ENCODE measurements at places on chromosomes 11 and 22.

DNA sequence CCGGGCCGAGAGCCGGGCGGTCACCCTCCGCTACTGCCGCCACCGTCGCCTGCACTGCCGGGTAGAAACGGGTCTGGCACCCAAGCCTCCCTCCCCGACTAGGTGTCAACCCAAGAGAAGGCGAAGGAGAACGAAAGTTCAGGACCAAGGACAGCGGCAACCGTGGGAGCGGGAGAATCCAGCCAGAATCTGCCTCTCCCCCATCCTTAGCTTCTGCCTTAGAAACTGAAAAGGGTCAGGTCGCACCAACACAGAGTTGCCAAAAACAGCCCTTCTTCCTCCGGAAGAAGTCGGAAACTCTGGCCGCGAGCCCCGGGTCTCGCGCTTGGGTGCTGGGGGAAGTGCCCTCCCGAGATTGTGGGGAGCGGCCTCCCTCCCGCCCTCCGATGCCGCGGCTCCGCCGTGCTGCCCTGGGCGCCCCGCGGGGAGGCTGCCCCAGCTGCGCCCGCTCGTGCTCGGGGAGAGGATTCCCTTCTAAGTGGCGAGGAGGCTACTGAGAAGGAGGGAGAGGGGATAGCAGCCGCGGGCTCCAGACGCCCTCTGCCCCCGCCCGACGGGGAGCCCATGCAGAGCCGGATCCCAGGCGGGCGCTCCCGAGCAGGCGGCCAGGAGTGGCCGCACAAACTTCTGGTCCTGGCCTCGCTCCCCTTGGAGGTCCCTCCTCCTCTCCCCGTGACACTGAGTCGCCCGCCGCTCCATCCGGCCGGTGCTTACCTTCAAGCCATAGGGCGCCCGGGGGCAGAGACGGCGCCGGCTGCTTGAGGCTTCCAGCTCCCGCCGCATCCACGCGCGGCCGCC lies 637 bp downstream of the DRD2 start:
- peak; percentile 23 for DNase-seq

DNA sequence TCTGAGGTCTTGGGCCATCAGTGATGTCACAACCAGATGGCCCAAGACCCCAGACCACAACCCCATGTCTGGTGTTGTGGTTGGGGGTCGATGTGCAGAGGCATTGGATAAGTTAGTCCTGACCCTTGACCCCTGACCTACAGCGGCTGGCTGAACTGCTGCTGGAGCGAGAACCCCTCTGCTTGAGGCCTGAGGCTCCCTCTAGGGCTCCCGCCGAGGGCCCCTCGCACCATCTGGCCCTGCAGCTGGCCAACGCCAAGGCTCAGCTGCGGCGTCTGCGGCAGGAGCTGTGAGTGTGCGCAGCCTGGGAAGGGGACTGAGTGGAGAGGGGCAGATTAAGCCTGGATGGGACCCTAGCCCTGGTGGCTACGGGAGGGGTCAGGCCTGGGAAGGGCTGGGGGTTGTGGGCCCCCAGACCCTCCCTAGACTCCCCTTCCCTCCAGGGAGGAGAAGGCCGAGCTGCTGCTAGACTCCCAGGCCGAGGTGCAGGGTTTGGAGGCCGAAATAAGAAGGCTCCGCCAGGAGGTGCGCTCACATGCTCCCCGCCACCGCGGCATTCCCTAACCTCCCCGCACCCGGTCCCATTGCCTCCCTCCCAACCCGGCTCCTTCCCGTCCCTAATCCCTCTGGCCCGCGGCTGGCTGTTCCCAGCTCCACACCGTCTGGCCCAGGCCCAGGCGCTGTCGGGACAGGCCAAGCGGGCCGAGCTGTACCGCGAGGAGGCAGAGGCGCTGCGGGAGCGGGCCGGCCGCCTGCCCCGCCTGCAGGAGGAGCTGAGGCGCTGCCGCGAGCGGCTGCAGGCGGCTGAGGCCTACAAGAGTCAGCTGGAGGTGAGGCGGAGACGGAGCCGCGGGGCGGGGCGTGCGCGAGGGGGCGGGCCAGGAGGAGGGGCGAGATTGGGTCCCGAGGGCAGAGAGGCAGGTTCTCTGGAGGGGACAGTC lies 2.1 kb downstream of the CCDC88B start:
- DNase-seq: peak; percentile 53

DNA sequence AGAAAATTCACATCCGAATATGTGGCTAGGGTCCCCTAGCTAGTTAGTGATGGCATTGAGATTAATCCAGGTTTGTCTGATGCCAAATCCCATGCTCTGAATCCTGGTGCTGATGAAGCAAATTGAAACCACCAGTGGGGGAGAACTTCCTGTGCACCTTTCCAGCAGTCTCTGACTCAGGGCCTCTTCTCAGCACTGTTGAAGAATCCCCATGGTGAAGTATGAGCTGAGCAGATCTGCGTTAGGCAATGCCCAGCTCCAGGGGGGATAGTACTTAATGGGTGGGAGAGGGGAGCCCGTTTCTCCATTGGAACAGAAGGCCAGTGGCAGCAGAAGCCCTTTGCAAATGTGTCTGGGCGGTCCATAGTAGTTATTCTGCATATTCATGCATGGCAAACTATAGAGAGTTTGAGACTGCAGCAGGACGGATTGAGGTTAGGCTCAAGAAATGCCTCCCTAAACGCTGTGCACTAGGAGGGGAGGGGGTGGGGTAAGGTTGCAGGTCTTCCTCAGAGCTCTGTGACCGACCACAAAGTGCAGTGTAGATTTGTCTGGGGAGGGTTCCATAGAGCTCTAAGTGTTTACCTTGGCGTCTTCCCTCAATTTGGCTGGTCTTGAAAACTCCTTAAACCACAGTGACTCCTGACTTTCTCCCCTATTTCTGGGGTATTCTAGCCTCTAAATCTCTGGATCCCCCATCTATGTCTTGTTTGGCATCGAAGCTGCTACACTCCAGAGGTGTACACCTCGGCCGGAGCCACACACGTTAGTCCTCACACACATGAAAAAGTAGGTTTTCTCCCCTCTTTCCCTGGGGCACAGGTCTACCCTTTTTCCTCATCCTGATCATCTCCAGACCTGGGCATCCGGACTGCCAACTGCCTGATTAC lies 4.8 kb downstream of the POU2F3 start:
- no peak for DNase-seq

GRCh38 chr11:639332-639955 lies 2.4 kb downstream of the DRD4 start:
- DNase-seq: no peak

DNA sequence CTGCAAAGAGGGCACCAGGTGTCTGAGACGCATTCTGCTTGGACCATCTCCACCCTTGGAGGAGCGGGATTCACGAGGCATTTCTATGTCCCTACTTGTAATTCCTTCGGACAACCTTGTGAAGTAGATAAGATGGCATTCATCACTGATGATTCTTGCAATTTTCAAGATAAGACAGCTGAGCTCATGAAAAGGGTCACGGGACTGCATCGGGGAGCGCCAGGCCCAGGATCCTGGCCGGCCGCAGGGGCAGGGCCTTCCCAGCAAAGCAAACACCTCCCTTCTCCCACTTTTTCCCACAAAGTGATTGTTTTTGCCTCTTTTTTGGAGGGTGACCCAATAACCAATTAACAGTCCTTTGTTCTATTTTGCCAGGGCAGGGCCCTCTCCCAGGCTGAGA lies 8.4 kb downstream of the LIF start:
- DNase-seq: no peak

DNA sequence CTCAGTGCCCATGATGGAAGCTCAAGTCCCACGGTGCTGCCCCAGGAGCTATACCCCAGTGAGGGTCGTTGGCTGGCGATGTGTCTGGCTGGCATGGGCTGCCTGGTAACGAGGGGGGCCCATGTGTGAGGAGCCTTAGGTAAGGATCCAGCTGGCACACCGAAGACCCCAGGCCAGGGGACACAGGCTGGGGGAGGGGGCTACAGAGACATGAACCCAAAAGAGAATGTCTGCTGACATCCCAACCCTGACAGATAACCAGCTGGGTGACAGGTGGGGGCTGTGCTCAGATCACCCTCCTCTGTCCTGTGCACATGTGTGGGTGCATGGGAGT lies 39.2 kb downstream of the RTN4R start:
- DNase-seq: no peak

GRCh38 chr11:70739811-70740487 lies 341.6 kb downstream of the CTTN start:
- DNase-seq: no peak

DNA sequence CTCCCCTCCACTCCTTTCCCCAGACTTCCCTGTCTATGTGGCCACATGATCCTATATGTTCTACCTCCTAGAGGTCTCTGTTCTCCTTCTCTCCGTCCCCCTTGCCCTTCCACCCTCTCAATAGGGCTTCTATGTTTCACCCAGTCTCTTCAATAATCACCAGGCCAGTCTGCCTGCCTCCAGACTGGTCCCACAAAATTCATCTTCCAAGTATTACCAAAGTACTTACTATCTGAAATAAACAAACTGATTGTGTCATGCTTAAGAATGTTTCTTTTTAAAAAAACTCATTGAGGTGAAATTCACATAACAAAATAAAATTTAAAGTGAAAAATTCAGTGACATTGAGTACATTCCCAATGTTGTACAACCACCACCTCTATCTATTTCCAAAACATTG lies 44.2 kb downstream of the MTNR1B start:
- DNase-seq: no peak

GRCh38 chr11:132095230-132096131 lies 725.1 kb downstream of the NTM start:
- DNase-seq: no peak

DNA sequence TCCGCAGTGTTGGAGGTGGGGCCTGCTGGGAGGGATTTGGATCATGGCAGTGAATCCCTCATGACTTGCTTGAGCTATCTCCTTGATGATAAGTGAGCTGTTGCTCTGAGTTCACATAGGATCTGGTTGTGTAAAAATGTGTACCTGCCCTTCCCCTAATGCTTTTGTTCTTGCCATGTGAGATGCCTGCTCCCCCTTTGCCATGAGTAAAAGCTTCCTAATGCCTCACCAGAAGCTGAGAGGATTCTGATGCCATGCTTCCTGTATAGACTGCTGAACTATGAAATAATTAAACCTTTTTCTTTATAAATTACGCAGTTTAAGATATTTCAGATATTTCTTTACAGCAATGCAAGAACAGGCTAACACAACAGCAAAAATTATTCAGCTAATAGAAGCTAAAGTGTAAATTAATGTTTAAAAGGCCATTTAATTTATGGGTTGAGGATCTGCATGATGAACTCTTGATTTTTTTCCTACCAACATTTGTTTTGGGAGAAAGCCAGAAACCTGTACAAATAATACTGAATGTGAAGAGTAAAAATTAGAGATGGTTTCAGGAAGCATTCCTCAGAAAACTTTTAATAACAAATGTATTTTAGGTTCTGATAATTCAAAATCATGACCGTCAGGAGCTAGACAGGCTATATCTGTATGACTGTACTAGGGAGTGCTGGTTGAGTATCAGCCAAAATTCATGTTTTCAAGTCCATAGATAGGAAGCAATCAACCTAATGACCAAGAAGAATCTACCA lies 177.5 kb upstream of the GRIA4 start:
- no peak for DNase-seq

DNA sequence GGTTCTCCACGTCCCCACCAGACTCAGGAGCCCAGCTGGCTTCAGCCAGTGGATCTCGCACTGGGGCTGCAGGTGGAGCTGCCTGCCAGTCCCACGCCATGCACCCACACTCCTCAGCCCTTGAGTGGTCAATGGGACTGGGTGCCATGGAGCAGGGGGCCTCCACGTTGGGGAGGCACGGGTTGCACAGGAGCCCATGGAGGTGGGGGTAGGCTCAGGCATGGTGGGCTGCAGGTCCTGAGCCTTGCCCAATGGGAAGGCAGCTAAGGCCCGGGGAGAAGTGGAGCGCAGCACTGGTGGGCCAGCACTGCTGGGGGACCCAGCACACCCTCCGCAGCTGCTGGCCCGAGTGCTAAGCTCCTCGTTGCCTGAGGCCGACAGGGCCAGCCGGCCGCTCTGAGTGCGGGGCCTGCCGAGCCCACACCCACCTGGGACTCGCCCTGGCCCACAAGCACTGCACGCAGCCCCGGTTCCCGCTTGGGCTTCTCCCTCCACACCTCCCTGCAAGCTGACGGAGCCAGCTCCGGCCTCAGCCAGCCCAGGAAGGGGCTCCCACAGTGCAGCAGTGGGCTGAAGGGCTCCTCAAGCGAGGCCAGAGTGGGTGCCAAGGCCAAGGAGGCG lies 258.5 kb upstream of the PDGFD start:
- DNase-seq: no peak

DNA sequence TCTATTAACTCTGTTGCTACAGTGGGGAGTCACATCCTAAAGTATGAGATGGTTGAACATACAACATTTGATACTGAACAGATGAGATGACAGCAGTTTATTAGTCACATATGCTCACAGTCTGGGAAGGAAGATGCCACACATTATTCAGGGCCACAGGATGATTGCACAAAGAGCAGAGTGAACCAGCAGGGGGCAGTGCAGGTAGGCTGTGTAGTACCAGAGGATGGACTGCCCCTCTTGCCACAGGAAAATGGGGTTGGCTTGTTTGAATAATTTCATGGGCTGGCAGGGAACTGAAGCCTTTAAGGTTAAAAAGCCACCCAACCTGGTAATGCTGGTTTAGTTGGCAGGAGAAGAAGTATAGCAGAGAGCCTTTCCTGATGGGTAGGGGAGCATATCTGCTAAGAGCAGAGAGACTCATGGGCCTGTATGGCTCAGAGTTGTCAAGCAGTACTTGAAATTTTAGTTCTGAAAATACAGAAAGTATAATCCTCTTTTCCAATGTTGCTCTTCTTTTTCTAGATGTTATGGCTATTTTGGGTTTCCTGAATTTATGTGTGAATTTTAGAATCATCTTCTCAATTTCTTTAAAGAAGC lies 180.4 kb upstream of the B3GAT1 start:
- DNase-seq: peak; percentile 26

DNA sequence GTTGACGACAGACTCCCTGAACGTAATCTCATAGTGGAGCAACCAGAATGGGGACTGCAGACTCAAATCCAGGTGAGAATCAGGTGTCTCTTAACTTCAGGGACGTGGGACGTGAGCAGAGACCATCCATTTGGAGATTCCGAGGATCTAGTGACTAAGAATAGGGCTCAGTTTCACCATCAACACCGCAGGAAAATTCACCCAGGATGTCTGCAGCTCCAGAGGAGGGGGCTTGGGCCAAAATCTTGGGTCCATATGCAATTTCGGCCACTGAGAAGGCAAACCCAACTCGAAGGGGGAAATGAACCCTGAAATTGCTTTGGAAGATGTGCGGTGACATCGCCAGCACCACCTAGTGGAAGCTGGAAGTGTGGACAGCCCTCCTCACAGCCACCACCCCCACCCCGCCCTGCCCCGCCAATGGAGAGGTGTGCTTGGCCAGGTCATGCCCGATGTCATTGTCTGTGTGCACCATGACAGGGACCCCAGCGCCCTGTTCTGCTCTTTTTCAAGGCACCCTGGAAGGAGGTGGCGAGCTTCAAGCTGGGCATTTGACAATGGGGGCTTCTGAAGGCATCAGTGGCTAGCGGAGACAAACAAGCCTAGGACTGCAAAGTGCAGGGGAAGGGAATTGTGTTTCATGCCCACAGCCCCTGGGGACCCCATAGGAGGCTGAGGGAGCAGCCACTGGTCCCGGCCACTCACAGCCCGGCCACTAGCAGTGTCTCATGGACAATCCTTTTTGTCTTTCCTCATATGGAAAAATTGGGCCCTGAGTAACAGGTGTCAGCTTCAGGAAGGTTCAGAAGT lies 24.8 kb downstream of the APOL1 start:
- DNase-seq: peak; percentile 46

GRCh38 chr11:8030526-8031247 lies 43.5 kb downstream of the EIF3F start:
- DNase-seq: no peak

Measured in NCI-H1105 treated with DMSO at 0.1 percent for 48 hours (cell line).